ENCODE measurements at places on chromosomes 12 and 14.

DNA sequence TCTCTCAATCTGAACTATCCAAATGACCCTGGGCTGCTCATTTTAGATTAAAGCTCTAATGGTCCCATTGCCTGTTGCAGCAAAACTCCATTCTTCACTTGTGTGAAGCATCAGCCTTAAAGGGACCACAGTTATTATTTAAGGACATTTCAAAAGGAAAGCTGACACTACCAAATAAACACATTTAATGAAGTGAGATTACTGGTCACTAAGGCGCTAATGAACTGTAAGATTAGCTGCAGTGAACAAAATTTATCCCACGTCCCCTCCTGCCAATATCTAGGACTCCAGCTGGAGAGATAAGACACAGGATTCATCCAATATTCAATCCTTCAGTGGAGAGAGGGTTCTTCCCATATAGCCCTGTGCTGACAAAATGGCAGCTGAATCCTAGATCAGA, 1029.2 kb upstream of the SEL1L start:
- DNase-seq: no peak

DNA sequence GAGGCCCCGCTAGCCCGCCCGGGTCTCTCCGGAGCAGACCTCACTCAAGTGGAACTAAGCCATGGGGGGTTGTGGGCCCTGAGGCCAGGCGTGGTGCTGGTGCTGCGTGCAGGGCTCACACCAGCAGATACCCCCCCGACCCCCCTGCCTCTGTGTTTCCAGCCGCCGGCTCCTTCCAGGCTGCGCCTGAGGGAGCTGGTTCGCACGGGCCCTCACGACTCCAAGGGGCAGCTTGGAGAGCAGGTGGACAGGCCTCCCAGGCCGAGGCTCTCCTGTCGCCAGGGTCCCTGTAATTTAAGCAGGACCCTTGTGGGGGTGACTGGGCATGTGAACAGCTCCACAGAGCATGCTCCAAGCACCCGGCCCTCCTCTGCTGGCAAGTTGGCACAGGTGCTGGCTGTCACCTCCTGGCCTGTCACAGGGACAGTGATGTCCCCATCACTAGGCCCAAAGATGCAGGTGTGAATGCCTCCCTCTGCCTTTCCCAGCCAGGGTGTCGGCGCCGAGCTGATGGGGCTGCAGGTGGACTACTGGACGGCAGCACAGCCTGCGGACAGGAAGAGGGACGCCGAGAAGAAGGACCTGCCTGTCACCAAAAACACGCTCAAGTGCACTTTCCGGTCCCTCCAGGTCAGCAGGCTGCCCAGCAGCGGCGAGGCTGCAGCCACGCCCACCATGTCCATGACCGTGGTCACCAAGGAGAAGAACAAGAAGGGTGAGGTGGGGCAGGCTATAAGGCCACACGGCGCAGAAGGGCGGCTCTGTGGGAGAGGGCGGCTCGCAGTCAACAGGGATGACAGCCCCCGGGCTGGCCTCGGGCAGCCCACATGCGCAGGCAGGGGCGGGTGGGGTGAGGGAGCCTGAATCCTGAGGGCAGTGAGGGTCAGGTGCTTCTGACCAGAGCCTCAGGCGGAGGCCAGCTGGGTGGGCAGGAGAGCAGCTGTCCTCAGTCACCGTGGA, 5.9 kb upstream of the TEX22 start:
- no peak for DNase-seq

- DNase-seq: no peak
Observed at GRCh38 chr12:121116318-121117225, 16.1 kb upstream of the P2RX7 start.

DNA sequence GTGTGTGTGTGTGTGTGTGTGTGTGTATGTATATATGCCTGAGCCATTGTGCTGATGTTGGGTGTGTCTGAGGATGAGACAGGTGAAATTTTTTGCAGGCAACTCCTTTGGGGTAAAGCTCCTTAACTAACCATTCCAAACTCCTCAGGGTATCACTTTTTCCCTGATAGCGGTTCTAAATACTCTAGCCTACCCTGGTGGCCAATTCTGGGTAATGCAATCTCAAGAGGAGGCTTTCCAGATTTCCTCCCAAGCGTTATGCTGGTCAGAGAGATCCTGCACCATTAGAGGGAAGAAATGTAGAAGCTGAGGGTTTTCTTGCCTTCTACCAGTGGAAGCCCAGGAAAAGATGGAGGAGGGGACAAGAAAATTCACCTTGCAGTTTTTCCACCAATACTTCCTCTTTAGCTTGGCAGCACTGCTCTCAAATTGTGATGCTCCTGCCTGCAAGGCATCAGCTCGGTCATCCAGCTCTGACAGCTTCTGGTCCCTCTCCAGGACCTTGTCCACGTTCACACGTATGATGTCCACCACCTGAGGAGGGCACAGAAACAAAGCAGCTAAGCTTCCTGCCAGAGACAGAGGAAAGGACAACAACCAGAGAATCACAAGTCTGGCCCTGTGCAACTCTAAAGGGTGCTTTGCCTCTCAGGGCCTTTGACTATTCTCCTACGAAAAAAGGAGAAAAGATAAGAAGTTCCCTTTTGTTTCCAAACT, 4.9 kb downstream of the VAMP1 start:
- DNase-seq: no peak

DNA sequence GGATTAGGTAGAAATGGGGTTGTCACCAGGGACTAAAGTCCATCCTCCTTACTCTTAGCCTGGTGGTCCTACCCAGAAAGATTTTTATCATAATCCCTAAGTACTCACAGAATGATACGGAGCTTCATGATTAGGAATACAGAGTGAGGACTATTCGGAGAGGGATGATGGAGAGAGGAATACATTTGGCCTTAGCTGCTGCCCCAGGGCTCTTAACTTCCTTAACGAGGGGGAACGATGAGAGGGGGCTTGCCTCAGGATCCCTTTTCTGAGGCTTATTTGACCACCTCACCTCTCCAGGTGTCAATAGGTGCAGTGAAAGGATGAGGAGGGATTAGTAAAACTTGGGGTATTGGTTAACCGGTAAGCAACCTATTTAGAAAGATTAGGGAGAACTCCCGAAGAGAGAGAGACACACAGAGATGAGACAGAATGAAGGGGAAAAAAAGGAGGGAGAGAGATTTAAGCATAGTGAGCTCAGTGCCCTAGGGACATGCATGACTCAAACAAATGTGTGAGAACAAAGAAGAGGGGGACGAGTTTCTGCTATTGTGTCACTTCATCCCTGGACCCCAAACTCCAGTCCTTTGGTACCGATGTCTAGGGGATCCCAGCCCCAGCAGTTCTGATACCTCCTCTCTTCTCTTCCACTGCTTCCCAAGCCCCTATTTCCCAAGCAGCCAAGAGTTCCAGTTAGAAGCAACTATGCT, 1.1 kb downstream of the NFE2 start:
- no peak for DNase-seq

- no peak for DNase-seq
Observed at GRCh38 chr12:86669010-86669409, 412.8 kb upstream of the MGAT4C start.

GRCh38 chr12:88546853-88547252, 33.4 kb downstream of the KITLG start:
- no peak for DNase-seq

GRCh38 chr12:40622246-40622838, 69.9 kb upstream of the CNTN1 start:
- no peak for DNase-seq

- no peak for DNase-seq
Observed at GRCh38 chr12:40874868-40875267, 182.6 kb downstream of the CNTN1 start.

GRCh38 chr12:65655074-65655493, 169.2 kb upstream of the HMGA2 start:
- no peak for DNase-seq

Measured in stimulated activated CD8-positive, alpha-beta memory T cell treated with anti-CD3 and anti-CD28 coated beads, Interleukin-7, amount 100 ng/mL, for 24 hours (primary cell).